Kidney (tissue), 22 donors: ENCODE measurements at places on chromosomes 2 and 18.

DNA sequence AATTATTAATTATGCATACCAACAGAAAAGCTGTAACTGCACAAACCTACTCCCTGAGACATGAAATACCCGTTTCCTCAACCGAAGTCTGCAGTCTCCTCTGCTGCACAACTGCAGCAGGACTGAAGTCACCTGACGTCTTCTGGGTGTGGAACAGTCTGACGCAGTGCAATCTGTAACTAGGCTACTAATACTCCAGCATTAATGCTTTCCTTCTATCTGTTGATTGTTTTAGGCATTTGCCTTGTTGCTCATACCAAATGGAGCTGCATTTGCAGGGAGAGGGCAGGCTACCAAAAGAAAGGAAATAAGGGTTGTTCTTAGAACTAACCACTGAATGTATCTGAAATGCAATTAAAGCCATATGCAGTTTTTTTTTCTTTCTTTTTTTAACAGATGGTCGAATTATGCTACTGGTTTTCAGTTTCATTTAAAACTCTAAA is 40.1 kb downstream of the RTN4 start:
- peak; percentile 70 for DNase-seq

- DNase-seq, result no peak
Observed at GRCh38 chr2:187299122-187299906, 148.7 kb downstream of the CALCRL start.

DNA sequence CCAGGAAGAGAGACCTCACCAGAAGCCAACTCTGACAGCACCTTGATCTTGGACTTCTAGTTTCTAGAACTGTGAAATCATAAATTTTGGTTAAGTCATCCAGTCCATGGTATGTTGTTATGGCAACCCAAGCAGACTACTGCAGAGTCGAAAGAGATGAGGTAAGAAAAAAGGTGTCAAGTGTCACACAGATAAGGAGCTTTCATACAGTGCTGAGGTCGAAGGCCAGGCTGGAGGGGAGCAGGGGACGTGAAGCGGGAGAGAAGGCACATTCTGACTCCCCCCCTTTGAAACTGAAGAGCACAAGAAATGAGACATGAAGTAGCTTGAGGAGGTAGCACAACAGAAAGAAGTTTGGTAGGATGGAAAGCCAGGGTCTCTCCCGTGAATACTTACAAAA is 110.4 kb downstream of the ALK start:
- DNase-seq, result peak; percentile 10

DNA sequence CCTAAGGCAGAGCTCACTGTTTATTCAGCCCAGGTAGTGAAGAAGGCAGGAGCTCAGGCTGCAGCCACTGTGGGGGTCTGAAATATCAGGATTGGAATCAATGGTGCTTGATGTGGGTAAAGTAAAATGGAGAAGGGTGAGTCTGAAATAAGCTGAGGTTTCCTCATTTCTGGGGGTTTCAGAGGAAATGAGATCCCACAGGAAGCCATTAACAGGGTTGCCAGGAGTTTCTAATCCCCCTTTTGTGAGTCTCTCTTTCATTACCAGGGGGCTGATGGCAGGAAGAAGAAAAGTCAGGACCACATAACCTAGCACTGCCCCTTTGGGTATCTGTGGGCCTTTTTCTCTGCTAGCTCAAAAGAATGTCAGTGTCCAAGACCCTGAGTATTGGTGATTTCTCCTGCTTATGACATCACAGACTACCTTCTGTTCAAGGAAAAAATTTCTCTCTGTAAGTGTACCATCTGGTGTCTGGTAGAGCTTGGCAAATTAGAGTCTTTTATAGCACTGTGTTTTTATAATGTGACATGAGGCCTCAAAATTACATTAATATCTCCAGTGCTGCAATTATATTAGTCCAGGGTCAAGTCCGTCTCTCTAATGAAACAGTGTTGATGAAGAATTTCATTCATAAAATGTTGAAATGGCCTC is 56.0 kb downstream of the LBH start:
- no peak for DNase-seq

GRCh38 chr2:205484764-205485163 is 197.5 kb upstream of the NRP2 start:
- DNase-seq, result no peak

- no peak for DNase-seq
Observed at GRCh38 chr2:240427729-240428128, 7.7 kb upstream of the GPC1 start.

DNA sequence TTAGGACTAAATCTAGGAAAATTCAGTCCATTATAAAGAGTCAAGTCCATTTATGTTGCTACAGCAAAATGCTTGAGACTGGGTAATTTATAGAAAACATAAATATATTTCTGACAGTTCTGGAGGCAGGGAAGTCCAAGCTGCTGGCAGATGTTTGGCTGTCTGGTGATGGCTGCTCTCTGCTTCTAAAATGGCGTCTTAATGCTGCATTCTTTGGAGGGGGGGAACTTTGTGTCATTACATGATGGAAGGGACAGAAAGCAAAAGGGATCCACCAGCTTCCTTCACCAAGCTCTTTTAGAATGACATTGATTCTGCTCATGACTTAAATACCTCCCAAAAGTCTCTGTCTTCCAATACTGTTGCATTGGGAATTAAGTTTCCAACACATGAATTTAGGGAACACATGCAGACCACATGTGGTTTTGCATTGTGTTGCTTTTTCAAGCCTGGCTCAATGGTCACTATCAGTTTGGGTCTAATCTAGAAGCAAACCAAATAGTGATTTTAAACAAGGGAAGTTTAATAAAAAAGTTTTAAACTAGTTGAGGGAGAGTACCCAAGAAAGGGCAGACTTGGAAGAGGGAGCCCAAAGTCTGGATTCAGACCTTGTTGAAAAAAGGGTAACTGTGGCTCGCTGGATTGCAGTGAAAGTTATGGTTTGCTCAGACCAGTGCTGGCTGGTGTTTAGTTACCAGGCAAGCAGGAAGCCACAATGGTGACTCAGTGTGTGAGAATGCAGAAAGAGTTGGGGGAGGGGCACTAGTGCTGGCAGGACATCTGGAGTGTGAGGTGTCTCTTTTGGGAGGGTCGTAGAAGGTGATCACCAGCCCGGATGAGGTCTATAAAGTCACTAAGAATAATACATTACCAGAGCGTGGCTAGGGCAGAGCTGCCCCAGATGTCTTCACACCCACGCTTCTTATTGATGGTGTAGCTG is 30.8 kb downstream of the C18orf54 start:
- DNase-seq, result no peak

DNA sequence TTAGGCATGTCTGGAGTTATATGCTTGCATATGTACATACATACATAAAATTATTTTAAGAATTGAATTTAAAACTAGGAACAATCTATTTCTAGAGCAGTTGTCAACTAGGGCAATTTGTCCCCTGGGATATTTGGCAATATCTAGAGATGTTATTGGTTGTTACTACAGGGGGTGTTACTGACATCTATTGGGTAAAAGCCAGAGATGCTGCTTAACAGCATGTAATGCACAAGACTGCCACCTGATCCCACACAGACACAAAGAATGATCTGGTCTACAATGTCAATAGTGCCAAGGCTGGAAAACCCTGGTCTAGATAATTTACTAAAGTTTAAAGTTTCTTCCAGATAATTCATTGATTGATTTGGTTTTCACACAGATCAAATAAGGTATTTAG is 185.3 kb downstream of the NYAP2 start:
- DNase-seq, result no peak

DNA sequence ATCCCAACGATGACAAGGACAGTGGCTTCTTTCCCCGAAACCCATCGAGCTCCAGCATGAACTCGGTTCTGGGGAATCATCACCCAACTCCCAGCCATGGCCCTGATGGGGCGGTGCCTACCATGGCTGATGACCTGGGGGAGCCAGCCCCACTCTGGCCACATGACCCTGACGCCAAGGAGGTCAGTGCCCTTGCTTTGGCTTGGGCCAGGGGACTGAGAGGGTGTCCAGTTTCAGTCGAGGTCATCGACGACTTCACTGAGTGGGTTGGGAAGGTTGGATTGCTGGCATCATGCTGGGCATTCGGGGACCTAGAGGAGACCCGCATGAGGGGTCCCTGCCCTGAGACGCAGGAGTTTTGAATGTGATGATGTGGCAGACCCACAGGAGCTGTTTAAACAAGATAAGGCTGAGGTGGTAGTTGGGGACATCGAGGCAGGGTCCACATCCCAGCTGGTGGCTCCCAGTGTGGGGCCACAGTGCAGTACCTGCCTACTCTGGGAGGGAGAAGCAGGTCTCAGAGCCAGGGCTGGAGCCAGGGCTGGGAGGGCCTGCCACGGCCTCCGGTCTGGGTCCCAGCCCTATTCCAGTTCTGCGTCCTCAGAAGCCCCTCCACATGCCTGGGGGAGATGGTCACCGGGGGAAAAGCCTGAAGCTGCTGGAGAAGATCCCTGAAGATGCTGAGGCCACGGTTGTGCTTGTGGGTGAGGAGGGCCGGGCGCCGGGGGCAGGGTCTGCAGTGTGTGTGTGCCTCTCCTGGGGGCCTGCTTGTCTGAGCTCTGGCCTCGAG is 6.0 kb downstream of the SLC4A3 start:
- peak; percentile 27 for DNase-seq

DNA sequence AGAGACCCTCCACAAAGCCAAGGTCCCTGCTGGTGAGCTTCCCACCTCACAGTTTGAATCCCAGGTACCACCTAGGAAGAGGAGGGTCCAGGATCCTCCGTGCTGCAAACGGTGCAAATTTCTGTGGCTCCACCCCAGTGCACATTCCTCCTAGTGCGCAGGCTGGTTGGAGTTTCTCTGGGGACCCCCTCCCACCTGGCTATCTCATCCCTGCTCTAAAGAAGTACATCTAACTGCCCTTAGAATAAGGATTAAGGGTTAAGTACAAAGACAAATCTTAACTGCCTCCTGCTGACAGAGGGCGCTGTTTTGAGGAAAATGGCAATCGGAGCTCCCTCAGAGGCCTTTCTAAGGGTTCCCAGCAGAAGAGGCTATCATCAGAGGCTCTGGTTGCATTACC is 109.6 kb upstream of the FSIP2 start:
- no peak for DNase-seq

DNA sequence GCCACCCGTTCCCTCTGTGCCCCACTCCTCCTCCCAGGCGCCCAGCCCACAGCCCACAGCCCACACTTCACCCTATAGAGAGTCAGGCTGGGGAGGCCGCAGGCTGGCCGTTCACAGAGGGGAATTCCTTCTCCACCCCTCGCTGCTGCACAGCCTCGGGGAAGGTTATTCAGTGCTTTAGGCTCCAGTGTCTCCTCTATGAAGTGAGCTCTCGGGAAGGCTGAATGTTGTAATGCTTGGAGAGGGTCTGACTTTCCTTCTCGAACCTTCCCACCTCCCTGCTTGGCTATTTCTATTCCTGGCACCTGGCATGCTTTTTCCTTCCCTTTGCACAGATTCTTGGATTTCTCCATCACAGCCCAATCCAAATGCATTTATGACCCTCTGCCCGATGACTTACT is 62.5 kb upstream of the SMAD7 start:
- DNase-seq, result no peak

GRCh38 chr2:130760754-130761751 is 5.7 kb downstream of the AMER3 start:
- no peak for DNase-seq

DNA sequence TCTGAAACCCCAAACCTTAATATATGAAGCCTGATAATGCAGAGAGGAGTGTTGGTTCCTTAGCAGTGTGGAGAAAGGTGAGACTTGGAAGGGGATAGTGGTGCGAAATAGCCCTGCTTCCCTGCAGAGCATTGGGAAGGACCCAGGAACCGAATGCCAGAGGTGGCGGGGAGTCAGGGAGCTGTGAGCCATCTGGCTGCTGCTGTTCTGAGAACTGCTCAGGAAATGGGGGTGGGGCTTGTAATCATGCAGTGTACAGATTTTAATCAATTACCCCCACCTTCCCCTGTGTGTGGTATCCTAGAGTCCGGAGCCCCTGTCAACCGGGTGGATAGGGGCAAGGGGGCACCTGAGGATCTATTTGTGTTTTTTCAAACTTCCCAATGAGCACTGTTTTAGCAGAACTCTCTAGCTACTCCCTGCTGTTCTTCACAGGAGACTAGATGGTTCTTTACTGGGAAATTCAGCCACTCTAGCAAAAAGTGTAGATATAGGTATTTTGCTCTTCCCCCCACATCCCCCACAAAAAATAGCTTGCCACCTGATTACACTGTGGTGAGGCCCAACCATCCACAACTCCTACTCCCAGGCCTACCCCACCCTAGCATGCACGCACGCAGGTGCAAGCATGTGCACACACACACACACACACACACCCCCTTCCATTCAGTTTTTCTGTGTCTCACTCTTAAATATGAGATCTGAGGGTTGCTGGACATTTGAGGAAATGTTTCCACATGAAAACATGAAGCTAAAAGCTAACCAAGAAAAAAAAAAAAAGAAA is 30.1 kb upstream of the MBOAT2 start:
- no peak for DNase-seq

DNA sequence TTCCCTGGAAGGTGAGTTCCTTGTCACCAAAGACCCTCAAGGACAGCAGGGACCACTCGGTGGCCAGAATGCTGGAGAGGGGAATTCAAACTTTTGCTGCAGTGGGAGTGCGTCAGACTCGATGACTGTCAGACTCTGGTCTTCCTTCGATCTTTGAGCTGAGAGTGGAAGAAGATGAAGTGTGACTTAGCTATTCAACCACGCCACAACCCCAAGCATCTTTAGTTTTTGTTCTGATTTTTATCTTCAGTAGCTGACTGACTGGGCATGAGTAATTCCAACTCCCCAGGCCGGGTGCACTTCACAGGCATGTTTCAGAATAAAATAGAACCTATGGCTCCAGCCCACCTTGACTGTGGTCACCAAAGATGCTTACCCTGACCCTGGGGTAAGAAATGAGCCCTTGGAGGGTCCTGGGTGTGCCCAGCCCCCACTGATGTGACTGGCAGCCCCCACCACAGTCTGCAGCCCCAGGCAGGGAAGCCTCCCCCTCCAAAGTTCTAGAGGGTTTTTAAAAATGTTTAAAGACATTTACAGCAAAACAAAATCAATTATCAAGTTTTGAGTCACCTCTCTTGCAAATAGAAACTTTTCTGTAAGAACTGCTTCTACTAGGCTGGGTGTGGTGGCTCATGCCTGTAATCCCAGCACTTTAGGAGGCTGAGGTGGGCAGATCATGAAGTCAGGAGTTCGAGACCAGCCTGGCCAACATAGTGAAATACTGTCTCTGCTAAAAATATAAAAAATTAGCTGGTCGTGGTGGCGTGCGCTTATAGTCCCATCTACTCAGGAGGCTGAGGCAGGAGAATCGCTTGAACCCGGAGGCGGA is 24.9 kb upstream of the YWHAQ start:
- DNase-seq, result no peak

- no peak for DNase-seq
Observed at GRCh38 chr2:197835293-197835692, 30.9 kb downstream of the PLCL1 start.
